Stimulated activated CD8-positive, alpha-beta memory T cell treated with anti-CD3 and anti-CD28 coated beads, Interleukin-12 subunit alpha, Interleukin-12 subunit beta, amount 100 ng/mL, for 1 hour (primary cell): ENCODE measurements at places on chromosomes 1 and 21.

DNA sequence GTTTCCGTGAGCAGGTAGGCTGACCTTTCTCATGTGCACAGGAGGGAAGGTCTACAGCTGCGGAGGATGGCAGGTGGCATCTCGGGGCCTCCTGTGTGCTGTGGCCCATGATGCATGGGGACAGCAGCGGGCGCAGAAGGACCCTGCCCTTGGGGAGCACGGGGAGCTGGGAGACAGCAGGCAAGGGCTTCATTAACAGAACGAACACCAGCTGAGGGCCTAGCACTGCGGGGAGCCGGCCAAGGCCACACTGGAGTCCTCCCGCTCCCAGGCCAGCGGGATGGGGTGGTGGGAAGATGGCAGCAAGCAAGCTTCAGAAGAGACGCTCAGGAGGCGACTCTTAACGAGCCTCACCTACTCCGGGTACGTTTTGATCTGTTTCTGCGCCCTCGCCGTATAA is 66.6 kb downstream of the SCCPDH start:
- no peak for DNase-seq

GRCh38 chr1:215477632-215478031 is 89.5 kb upstream of the KCTD3 start:
- no peak for DNase-seq

GRCh38 chr1:45033356-45033755 is 21.3 kb downstream of the UROD start:
- DNase-seq, result no peak

DNA sequence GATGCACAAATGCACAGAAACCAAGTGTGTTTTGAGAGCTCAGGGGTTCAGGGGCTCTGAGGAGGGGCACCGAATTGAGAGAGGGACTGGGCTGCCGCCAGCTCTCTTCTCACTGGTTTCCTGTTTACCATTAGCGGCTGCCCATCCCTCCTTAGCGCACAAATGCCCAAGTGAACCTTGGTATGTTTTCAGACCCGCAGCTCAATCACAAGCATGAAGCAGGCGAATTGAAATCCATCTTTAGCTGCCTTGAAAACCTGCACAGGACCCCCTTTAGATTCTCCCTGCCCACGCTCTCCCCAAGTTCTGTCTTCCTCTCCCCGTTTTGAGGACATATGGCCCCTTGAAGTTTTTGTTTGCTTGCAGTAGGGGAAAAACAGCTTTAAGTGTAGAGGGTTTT is 61.1 kb upstream of the ACOT11 start:
- no peak for DNase-seq

DNA sequence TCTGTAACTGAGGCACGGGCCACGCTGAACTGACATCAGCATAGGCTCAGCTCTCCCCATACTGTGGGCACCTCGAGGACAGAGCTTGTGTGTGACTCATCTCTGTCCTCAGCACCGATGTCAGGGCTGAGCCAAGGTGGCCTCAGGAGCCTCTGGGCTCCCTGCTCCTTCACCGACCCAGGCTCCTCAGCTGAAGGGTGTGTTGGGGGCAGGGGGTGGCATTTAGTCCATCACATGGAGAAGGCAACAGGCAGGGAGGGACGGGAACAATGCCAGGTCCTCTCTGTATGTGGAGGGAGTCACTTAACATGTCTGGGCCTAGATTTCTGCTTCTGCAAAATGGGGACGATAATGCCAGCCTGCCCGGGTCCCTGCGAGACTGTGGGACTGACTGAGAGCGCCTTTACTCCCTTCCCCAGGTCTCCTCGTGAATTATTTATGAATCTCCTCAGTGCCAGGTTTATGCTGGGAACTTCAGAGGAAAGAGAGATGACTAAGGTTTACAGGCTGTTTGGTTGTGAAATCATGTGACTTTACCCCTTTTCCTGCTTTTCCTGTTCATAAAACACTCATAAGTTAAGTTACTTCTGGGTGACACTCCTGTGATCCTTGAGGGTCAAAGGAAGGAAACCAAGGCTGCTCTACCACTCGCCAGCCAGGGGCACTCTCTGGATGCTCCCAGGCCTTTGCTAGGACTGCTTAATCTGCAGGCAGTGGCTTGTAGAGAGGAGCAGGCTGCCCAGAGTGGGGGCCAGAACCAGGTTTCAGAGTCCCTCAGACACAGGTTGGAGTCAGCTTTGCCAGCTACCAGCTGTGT is 16.2 kb downstream of the TTC39A start:
- no peak for DNase-seq

GRCh38 chr1:3370856-3371703 is 83.4 kb upstream of the ARHGEF16 start:
- no peak for DNase-seq

DNA sequence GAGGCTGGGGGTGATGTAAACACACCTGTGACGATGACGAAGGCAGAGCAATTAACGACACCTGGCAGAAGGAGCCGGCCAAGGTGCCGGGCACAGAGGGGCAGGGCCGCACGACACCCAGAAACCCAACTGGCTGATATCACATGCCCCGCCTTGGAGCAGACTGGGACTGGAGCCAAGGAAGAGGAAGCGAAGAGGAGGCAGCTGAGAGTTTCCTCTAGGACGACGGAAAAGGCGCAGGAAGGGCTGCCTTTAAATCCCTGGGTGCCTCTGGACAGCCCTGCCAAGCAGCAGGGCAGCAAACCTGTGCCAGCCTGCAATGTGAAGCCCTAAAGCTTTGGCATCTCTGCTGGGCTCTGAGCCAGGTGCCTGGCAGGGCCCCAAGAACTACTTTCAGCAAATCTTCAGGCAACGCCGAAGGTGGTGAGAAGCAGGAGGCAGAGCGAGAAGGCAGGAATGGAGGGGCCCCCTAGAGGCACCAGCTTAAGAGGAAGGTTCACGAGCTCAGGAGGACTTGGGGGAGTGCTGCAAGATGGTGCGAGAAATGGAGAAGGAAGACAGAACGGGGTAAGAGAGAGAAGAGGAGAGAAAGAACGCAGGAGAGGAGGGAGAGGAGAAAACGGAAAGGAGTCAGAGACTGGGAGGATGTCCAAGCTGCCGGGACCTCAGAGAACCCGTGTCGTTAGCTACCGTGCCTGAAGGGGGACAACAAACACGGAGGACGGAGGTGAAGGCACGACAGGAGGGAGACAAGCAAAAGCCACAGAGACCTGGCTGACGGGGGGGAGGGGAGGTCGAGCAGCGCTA is 25.3 kb upstream of the PEF1 start:
- no peak for DNase-seq

- no peak for DNase-seq
Measured at GRCh38 chr1:201471772-201472171, 2.8 kb upstream of the PHLDA3 start.

DNA sequence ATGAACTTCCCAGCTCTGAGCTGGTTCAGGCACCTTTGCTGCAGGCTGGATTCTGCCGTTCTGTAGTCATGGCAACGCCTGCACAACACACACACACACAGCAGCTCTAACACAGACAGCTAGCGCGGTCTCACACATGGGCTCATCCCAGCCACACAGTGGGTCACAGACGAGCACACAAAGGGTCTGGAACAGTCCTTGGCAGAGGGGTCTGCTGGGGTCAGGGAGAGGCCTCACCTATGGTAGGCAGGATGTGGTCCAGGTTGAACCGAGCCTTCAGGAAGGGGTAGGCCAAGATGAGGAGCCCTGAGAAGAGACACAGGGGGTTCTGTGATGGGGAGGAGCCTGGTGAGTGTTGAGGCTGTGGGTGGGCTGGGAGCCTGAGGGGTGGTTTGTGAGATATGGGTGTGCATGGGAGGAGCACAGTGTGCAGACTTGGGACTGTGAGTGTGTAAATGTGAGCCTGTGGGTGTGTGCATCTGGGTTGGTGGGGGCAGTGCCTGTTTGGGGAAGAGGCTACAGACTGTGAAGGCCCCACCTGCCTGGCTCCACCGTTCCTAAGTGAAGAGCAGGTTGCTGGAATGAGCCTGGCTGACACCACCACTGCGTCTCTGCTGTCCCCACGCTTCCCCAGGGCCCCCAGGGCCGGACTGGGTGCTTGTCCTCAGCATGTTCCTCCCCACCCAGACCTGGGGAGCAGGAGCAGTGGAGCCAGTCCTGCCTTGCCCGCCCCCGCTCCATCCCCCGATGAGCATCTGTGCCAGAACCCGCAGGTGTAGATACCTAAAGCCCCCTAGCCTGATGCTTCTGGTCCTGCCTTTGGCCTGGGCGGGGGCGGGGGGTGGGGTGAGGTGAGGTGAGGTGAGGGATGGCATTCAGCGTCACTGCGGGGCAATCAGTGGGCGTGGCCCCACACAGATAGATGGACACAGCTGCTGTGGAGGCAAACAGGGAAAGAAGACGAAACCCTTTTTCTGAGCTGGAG is 1.5 kb downstream of the KNCN start:
- DNase-seq, result peak; percentile 33

- no peak for DNase-seq
Measured at GRCh38 chr1:107883562-107883961, 81.4 kb downstream of the VAV3 start.

DNA sequence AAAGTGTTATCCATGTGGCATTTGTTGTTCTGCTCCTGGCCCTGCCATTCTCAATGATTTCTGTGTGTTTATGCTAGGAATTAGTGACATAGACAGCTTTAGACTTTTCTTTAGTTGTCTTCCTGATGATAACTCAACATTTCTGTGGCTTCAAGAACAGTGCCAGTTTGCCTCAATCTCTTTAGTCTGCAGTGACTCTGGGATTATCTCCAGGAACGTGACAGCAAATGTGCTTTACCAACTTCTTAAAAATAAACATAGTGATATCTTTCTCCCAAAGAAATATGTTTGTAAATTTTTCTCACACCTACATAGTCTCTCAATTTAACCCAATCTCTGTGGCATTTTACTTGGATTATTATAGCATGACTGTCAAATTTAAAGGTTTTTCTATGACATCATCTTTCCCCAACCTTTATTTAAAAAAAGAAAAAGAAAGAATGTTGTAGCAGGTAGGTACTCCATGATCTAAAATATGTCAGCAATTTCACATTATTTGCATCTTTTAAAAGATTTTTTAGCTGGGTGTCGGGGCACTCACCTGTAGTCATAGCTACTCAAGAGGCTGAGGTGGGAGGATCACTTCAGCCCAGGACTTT is 24.6 kb downstream of the RNASEL start:
- no peak for DNase-seq

DNA sequence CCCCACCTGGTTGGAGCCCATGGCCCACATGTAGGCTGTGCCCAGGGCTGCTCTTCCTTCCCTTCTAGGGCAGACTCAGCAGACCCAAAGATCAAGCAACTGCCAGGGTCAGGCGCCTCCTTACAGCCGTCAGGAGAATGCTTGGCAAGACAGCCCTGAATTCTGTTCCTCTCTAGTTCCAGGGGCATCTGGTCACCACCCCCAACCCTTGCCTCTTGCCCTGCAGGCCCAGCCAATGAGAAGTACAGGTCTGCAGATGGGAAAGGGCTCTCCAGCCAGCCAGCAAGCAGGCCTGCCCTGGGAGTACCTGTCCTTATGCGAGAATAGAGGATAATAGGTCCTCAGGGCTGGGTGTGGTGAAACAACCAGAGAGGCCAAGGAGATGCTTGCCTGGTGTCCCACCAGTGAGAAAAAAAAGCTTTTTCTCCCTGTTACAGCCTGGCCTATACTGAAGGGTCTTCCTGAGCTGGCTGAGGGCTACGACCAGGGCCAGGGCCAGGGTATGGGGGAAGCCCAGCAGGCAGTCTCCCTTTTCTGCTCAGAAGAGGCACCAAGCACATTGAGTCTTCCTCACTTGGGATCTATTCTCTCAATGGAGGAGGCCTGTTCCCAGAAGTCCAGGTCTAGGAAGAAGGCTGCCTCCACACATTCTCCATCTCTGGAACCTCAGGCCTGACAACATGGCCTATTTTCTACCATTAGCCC is 31.4 kb downstream of the NAV1 start:
- DNase-seq, result no peak

GRCh38 chr1:7460807-7461206 is 310.3 kb upstream of the VAMP3 start:
- DNase-seq, result no peak

DNA sequence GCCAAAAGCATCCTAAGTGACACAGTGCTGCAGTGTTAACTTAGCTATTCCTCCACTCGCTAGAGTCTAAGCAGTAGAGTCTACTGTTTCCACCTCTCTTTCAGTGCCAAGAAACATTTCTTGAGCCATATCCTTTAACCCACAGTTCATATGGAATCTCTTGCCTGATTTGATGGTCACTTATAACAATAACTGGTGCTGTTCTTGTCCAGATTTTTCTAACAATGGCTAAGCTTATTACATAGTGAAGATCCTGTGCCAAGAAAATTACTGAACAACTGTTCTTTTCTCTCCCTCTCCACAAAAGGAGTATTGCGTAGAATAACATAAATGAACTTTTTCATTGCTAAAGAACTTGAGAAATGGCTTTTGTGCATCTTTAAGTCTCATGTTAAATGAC is 121.3 kb downstream of the CDC7 start:
- DNase-seq, result no peak

- DNase-seq, result no peak
Measured at GRCh38 chr1:26477446-26478152, 5.4 kb downstream of the HMGN2 start.

DNA sequence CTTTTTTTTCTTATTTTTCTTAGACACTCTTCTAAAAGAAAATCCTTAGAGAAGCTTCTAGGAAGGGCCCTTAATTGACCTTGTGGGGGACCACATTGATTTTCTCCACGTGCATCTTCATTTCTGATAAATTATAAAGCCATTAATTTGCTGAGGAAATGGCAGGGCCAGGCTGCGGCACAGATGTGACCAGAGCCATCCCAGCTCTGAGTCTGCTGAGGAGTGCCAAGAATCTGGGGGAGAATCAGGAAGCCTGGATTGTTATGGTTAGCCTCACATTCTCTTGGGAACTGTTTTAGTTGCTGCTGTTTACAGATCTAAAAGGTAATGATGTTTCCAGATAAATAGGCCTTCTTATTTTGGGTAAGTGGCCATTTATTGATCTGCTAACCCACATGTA is 16.2 kb downstream of the PROX1 start:
- no peak for DNase-seq

DNA sequence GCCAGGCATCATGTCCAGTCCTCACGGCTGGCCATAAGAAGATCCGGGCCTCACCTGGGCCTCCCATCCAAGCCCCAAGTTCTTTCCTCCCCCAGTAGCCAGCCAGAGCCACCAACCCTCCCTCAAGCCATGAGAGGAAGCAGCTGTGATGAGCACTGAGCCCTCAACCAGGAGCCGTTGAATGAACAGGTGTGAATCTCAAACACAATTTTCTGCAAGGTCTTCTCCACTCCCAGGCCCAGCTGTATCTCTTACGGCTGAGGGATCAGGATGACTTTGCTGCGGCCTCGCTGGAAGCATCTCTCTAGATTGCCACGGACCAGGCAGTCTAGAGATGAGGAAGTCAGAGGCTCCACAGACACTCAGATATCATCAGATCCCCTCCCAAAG is 9.8 kb upstream of the CLDN14 start:
- no peak for DNase-seq

DNA sequence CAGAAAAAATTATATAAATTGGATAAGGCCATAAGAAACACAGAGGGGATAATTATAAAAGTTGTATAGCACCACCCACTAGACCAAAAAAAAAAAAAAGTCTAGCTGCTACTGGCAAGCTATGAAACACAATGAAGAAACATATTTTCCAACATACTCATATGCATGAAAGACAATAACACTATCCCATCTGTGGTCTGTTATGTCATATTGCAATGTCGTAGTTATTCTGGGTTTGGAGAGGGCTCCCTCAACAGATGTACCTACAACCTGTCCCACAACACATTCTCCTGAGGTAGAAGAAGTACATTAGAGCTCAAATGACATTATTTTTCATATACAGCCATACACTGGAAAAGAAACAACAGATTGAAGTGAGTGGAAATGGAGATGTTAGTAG is 517.6 kb upstream of the ADGRL4 start:
- DNase-seq, result no peak

GRCh38 chr1:30225357-30225756 is 498.0 kb downstream of the MATN1 start:
- DNase-seq, result no peak

- no peak for DNase-seq
Measured at GRCh38 chr1:220219136-220219442, 53.2 kb downstream of the RAB3GAP2 start.
